NCI-H2081 (cell line): ENCODE measurements at places on chromosomes 1 and 21.

- no peak for DNase-seq
These were observed 91.6 kb downstream of the TBX19 start for GRCh38 chr1:168372307-168372706.

DNA sequence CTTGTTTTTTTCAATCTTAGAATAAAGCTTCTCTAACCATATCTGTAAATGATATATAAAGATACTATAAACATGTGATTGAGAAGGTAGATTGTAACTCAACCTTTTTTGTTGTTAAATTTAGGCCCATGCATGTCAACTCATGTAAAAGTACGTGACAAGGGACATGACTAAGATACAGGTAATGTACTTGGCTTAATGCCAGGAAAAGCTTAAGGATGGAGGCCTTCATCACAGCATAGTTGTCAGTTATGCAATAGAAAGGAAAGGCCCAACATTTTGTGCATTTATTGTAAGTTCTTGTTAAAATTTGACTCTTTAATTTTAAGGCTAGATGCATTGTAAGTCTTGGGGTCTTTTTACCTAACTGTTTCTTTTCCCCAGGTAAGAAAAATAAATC lies 305.1 kb downstream of the LTN1 start:
- DNase-seq: no peak

DNA sequence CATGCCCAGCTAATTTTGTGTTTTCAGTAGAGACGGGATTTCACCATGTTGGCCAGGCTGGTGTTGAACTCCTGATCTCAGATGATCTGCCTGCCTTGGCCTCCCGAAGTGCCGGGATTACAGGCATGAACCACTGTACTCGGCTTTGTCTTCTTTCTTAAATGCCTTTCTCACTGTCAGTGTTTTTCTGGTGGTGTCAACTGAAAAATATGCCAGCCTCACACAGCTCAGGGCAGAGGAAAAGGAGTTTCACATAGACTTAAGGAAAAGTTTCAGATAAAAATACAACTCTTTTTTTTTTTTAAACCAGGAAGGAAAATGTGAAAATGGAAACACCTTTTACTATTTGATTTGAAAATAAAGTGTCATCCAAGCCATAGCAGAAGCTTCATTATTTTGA lies 4.6 kb upstream of the MAB21L3 start:
- no peak for DNase-seq

GRCh38 chr1:232192781-232193450 lies 437.0 kb downstream of the SIPA1L2 start:
- DNase-seq: no peak

- DNase-seq: no peak
These were observed 605 bp upstream of the RABGGTB start for GRCh38 chr1:75785320-75785982.

GRCh38 chr1:96996001-96996400 lies 274.4 kb downstream of the PTBP2 start:
- no peak for DNase-seq

GRCh38 chr1:8303141-8303540 lies 14.8 kb upstream of the SLC45A1 start:
- no peak for DNase-seq

- no peak for DNase-seq
These were observed 14.1 kb downstream of the PIK3C2B start for GRCh38 chr1:204480515-204480914.

DNA sequence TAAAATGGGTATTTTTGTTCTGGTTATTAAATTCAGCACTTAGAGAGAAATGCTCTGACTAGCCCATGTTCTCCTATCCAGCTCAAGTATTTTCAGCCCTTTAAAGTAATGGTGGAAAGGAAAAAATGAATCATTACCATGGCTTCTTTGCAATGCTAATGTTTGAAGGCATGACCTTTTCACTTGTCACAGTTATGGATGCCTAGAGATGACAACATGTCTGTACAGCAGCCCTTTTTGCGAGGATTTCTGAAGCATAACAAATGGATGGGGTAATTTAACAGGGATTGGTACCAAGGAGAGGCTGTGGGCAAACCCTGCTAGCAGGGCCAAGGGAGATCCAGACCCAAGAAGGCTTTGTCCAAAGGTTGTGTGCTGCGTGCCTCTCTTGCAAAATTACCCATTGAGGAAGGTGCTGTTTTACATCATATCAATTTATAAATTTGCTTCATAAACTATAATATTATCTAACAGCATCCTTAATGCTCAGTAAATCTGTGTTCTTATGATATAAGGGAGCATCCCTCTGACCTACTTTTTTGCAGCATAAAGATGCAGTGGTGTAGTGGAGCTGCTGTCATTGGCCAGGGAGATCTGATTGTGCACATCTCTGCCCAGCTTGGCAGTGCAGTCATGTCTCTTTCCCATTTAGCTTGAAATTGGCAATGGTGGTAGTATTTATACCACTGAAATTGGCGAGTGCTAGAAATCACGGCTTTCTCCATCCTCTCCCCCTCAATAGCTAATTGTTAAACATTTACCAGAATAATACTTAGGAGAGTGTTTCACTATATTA lies 327.1 kb downstream of the PCP4 start:
- DNase-seq: no peak

GRCh38 chr1:116157096-116157495 lies 45.9 kb downstream of the MAB21L3 start:
- no peak for DNase-seq

GRCh38 chr1:191358724-191359123 lies 799.5 kb upstream of the RGS18 start:
- no peak for DNase-seq

GRCh38 chr21:42654913-42655795 lies 1.7 kb downstream of the PDE9A start:
- no peak for DNase-seq

GRCh38 chr21:28916150-28916893 lies 76.4 kb downstream of the LTN1 start:
- no peak for DNase-seq

DNA sequence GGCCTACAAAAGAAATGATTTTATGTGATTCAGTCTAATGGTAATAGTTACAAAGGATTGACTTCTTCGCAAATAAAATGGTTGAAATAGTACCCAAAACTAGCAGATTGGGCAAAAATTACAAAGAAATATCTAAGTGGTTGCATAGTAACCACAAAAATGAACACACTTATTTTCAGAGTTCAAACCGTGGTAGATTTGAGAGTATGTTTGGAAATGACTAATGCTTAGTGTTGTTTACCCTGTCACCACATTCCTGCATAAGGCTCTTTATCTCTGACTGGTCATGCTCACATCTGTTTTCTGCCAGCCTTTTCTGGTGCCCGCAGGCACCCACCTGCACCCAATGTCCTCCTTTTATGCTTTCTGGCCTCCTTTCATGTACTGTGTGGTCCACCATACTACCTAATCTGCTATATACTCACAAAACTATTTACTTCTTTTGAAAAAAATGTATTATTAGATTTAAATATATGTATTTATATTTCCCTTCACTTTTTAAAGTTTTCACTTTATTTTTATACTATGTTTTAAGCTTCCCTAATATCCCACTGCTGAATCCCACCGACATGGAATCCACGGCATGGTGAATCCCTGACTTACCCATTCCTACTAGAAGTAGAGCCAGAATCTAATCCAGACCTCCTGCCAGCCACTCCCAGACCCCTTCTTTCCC lies 30.3 kb downstream of the PTPRC start:
- DNase-seq: no peak

DNA sequence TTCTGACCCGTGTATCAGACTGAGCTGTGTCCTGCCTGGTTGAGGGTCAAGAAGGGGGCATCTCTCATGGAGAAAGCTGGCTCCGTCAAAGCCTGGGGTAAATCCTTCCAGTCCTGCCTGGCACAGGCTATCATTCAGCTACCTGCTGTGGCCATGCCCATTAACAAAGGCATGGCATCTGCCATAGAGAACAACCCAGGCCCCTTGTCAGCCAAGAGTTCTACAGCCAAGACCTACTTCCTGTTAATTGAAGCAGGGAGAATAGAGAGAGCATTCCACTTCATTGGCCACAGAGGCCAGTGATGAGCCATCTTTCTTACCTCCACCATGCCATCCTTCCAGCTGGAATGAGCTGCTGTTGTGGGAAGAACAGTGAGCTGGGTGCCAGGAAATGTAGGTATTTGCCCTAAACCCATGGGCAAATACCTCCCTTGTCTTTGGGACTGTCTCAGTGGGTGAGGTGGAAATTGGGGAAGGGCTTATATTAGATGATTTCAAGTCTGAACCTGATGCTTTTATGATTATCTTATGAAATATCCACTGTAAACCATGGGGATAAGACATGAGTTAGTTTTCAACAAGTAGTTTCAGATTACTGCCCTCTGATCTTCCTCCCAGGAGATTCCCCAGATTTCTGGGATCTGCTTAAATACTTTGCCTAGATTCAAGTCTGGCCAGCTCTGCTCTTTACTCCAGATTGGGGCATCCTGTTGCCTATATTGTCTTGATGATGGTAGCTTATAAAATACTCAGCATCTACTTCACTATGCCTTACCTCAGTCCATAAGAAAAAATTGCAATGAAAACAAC lies 11.2 kb upstream of the KCNQ4 start:
- DNase-seq: peak; percentile 49

DNA sequence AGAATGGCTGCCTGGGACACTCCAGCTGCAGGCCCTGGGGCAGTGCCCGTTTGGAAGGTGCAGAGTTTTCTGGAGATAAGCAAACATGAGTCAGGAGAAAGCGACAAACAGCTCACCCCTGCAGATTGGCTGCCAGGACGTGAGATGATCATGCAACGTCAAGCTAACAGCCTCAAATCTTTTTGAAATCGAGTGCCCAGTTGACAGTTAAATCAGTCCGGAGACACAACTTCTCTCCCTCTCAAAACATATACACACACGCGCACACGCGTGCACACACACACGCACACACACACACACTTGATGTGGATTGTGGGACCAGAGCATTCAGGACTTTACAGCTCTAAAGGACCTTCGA lies 49.4 kb downstream of the TENT5C start:
- no peak for DNase-seq

DNA sequence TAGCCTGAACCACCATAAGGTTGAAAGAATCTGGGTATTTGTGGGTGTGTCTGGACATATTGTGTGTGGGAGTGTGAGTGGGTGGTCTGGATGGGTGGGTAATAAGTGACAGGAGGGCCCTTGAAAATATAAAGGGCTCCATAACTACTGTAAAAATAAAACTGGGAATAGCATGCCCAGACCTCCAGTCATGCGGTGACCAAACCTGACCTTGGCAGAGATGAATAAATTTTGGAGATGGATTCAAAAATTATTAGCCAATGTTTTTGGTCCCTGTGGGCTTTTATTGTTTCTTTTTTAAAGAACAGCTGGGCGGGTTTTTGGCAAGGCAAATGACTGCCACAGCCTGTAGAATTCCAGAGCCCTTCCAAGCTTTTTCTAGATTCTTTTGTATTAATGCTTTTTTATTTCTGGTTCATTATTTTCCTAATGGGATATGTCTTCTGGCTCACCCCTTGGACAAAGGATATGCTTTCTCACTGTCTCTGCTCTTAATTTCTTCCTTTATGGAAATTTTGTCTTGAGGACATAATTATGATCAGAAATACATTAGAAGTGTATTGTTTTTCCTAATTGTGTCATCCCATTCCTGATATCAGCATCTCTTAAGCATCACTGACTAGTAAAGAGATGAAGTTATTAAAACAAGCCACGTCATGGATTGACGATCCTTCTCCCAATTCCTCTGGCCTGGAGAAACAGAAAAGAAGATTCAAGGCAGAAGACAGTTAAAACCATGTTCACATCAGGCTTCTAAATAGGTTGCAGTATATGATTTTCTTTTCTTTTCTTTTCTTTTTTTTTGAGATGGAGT lies 69.5 kb downstream of the NTMT2 start:
- no peak for DNase-seq

DNA sequence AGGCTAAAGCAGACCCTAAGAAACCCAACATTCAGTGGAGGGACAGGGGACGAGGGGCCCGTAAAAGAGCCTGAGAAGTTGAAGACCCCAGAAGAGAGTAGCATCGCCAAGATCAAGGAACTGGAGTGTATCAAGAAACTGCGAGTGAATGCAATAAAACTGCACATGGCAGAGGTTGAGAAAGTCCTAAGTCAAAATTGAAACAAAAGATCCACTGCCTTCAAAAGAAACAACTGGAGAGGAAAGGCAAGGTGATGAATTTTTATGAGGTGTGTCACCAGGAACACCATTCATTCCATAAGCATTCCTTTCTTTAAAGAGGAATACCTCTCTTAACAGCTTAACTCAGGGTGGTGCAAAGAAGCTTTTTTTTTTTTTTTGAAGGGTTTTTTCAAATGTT lies 38.3 kb upstream of the ADORA3 start:
- no peak for DNase-seq

- no peak for DNase-seq
These were observed 1292.6 kb downstream of the BRINP3 start for GRCh38 chr1:189185097-189185496.

- no peak for DNase-seq
These were observed 29.4 kb upstream of the PIGC start for GRCh38 chr1:172473302-172473701.

DNA sequence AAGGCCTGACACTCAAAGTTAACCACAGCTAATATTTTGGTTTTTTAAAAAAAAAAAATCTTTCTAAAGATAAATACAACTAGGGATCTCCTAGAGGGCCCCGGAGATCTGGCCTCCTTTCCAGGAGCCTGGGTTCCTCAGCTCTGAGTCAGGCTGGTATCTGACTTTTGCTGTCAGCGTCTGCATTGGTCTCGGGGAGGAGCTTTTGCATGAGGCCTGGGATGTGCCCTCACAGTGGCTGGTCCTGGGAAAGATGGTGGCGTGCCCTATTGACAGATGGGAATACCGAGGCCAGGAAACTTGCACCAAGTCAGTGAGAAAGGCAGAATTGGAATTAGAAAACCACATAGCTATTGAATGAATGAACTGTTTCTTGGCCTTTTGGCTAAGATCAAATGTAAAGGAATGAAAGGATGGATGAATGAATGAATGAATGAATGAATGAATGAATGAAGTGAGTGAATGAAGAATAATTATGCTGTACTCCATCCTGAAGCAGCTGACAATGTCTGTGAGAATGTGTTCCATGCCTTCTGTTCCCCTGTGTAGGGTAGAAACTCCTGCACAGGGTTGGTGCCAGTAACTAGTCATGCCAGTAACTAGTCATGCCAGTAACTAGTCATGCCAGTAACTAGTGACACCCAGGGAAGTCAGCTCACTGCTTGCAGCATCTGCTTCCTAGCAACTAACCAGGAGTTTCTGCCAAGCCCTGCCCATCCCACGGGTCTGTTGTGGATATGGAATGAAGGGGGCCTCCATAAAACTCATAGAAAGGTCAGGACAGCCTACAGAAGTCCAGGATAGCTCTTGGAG lies 242.5 kb upstream of the VAMP3 start:
- DNase-seq: no peak

- peak; percentile 60 for DNase-seq
These were observed 901 bp upstream of the RXFP4 start for GRCh38 chr1:155940482-155940992.

- DNase-seq: no peak
These were observed 364.0 kb downstream of the OLFM3 start for GRCh38 chr1:101632548-101633272.

GRCh38 chr1:229328598-229329362 lies 14.1 kb downstream of the CCSAP start:
- no peak for DNase-seq

DNA sequence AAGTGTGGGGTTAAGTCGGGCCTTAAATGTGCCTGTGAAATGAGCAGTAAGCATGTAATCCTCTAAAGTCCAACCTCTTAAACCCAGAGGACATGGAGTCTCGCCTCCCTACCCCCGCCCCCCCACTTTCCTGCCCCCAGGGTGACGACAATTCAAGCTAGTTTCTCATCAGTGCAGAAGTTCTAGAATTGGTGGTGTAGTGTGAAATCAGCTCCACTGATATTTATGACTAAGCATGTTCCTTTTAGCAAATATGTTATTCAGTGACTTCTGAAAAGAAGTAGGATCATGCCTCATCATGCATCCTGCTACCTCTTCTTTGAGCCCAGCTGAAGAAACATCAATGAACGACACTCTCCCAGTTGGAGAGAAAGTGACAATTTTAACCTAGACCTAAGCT lies 2.6 kb upstream of the ABCB10 start:
- DNase-seq: no peak
